ENCODE measurements at places on chromosomes 12 and 14.
A peak's percentile ranks its signal among the peaks of the same experiment; 100 is the strongest.

DNA sequence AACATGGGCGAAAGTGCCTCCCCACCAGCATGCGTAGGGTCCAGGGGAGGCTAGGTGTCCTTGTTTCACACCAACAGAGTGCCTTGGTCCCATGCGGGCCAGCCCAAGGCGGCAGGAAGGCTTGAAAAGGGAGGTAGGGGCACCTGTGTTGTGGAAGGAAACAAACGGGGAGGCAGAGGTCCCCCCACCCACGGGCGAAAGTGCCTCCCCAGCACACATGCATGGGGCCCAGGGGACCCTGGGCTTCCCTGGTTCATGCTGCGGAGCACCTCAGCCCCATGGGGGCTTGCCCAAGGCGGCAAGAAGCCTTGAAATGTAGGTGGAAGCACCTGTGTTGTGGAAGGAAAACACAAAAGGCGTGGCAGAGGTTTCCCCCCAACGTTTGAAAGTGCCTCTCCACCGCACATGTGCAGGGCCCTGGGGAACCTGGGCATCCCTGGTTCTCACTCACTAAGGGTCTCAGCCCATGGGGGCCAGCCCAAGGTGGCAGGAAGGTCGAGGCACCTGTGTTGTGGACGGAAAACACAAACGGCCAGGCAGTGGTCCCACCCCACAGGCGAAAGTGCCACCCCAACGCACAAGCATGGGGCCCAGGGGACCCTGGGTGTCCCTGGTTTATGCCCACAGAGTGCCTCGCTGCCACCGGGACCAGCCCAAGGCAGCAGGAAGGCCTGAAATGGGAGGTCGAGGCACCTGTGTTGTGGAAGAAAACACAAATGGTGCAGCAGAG, 374.7 kb downstream of the ALG10 start:
- no peak for DNase-seq

DNA sequence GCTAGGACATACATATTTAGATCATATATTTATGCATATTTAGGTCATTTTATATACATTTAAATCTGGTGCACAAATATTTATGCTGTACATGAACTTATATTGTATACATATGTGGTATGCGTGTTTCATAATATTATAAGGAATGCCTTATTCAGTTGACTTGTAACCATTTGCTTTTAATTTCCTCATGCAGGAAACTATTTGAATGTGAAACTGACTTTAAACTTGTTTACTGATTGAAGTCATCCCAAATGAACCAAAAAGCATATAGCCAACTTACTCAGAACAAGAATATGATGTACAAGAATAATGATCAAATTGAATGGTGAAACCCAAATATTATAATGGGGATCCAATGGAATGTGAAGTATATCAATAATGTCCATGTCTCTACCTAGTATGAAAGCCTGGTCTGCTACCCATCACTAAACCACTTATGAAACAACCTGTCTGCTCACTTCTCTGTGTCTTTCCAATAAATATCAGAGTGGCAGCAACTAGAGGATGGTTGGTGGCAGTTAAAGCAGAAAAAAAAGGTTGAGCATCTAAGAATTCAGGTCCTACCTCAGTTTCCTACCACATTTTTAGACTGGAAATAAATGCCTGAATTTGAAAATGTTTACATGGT, 38.3 kb downstream of the RPS6KA5 start:
- DNase-seq: no peak

- no peak for DNase-seq
Measured at GRCh38 chr14:72383865-72384264, 451.6 kb downstream of the RGS6 start.

GRCh38 chr12:4909410-4909733, 333 bp upstream of the KCNA1 start:
- DNase-seq: no peak

DNA sequence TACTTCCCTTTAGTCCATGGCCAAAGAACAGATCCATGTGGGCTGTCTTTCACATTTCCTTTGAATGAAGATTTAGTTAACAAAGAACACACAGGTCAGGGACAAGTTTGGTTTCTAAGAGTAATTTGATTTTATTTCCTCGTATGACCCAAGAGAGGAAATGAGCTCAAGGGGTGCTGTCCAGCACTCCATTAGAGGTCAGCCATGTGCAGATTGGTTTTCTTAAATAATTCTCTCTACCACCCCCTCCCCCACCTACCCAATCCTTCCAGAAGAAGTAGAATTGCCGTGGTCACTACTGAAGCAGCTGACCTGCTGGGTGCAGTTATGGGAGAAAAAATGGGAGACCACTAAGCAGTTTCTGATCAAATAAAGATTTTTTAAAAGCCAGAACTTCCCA, 13.9 kb upstream of the OAS1 start:
- DNase-seq: no peak

GRCh38 chr14:48665077-48665784, 920.9 kb downstream of the RPS29 start:
- DNase-seq: no peak

DNA sequence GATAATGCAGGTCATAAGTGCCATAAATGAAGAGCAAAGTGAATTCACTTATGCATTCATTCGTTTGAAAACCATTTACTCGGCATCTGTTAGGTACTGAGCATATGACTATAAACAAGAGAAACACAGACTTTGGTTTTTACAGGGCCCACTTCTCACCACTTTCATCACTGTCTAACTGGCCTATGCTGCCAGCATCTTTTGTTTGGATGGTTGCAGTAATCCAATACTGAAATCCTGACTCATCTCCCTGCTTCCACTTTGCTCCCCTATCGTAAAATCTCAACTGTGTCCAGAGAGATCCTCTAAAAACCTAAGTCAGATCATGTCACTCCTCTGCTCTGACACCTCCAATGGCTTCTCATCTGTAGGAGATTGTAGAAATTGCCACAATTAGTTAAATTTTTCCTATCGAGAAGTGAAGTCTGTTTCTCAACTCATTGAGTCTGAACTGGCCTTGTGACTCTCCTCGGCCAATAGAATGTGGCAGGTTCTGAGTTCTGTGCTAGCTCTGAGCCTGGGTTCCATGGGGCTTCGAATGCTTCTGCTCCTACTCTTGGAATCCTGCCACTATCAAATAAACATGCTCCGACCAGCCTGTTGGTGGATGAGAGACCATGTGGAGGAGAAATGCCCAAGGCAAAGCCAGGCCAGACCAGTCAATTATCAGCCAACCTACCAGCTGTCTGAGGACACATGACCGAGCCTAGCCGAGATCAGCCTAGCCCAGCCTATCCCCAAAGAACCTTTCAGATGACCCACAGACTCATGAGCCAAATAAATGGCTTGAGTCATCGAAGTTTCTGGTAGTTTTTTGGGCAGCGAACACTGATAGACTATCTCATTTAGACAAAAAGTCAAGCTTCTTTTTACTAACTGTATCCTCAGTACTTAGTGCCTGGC, 2.2 kb upstream of the BATF start:
- no peak for DNase-seq

- no peak for DNase-seq
Measured at GRCh38 chr14:99538275-99538674, 57.1 kb downstream of the CCNK start.

GRCh38 chr12:10170216-10170615, 1.7 kb downstream of the OLR1 start:
- DNase-seq: no peak

- no peak for DNase-seq
Measured at GRCh38 chr12:47949441-47950341, 13.7 kb upstream of the TMEM106C start.

GRCh38 chr14:96914571-96915128, 117.5 kb downstream of the VRK1 start:
- DNase-seq: no peak

DNA sequence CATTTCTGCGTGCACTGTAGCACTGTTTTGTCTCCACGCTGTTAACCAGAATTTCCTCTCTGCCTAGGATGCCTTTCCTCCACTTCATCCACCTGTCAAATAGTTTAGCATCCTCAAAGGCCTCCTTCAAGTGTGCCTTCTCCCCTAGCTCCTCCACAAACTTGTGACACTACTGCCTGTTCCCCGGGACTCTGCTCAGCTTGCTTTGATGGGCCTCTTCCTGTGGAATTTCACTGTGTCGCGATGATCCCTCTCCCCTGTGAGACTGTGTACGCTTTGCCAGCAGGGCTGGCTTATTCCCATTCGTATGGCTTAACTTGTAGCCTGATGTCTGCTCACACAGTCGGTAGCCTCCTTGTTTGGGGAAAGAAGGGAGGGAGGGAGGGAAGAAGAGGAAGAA, 426.8 kb downstream of the VRK1 start:
- no peak for DNase-seq

DNA sequence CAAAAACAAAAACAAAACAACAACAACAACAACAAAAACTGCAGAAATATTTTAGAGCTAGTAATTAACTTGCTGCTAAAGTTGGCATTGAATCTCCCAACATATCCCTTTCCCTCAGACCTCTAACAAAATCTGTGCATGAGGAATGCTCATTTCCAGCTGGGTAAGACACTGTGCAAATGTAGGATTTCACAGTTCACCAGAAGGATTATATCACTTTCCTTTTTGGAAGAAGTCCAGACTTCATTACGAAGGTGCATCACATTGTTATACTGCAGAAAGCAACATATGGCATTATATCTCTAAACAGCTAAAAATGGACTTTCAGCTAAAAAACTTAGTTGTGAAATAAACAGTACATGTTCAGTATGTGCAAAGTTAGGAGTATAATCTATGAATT, 341.8 kb downstream of the FSCB start:
- no peak for DNase-seq

- DNase-seq: no peak
Measured at GRCh38 chr12:15627995-15628945, 160.9 kb downstream of the EPS8 start.

DNA sequence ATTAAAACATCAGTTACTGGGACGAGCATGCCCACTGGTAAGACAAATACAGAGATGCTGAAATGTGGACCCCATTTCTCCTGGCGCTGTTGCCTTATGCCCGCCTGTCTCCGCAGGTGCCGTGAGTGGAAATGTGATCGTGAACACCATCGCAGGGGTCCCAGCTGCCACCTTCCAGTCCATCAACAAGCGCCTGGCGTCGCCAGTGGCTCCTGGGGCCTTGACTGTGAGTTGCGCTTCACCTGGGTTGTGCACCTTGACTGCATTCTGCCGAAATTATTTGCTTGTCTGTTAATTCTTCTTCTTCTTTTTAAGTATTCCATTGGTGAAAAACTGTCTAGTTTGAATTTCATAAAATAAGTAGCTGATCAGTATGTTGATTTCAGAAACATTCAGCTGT, 89.1 kb downstream of the DDX51 start:
- DNase-seq: no peak

DNA sequence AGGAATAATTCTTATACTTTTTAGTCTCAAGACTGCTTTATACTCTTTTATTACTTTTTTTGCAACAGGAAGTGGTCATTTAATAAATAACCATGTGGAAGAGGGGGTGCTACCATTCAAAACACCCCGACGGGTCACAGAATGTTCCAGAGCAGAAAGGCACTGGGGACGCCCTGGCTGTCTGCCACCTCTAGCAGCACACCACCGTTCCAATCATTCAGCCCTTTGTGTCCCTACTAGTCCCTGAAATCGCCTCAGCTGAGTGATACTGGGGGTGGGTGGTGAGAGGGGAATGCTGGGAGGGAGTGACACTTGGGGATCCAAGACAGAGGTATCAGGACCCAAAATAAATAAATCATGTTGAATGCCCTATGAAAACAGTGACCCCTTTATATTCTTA, 52.4 kb downstream of the MON2 start:
- DNase-seq: no peak

DNA sequence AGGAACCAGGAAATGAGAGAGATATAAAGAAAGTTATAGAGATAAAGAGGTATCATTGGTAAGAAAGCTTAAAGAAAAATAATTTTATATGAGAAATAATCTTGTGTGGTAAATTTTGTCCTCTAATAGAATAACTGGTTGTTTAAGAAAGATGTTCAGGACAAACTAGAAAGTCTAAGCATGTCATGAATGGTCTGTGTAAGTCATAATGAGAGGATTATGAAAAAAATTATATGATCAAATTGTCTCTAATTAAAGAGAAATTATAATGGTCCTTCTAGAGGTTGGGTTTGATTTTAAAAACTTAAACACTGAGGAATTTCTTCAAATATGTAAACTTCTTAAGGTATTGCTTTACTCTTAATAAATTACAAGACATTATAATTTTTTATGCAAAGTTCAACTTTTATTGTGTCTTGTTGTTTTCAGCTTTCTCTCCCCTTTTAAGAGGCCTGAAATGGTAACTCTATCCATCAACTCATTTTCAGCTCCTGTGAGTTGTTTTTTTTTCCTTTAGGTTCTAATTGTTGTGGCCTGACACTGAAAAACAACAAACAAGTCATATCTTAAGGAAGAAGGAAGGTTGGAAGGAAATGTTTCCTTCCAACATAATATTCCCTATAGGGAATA, 88.2 kb upstream of the CNOT2 start:
- DNase-seq: no peak

GRCh38 chr12:106753526-106753925, 21.0 kb upstream of the RIC8B start:
- DNase-seq: peak; percentile 5

GRCh38 chr12:690466-690865, 27.2 kb upstream of the NINJ2 start:
- DNase-seq: no peak

DNA sequence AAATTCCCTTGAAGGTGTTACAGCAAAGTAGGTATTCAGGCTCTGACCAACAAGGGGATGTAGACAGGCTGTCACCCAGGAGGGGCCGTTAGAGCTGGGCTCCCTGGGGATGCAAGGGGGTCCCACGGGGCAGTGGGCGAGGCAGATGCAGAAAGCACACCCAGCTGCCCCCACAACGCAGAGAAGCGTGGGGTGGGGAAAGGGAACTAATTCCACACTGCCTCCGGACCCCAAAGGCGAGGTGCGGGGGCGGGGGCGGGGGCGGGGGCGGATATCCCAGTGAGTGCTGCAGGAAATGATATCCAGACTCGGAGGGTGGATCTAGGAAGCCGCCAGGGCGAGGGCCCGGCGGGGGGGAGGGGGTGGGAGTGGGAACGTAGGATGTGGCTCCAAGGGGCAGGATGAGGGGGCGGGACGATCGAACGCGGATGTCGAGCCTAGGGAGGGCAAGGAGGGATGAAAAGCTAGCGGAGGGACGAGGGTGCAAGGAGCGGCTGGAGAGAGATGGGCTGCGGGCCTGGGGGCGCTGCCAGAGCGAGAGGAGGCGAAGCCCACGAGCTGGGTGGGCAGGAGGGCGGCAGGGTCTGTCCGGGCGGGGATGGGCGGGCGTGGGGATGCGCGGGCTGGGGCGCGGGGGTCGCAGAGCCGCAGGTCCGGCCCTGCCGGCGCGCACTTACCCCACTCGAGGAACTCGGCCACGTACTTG, 874 bp downstream of the CDC42BPB start:
- no peak for DNase-seq

GRCh38 chr12:106305376-106305775, 2.8 kb downstream of the TCP11L2 start:
- no peak for DNase-seq
